ENCODE measurements at places on chromosomes 12 and 14. TPM values are rescaled to one million over a fixed set of nuclear protein-coding genes. Genes with fewer than 3 reads are reported as not detected.

The TSHR gene
- total RNA-seq = not detected

The ENDOU gene
- total RNA-seq = 0.49 TPM

The TMEM179 gene
- 1.4 TPM for total RNA-seq

DNA sequence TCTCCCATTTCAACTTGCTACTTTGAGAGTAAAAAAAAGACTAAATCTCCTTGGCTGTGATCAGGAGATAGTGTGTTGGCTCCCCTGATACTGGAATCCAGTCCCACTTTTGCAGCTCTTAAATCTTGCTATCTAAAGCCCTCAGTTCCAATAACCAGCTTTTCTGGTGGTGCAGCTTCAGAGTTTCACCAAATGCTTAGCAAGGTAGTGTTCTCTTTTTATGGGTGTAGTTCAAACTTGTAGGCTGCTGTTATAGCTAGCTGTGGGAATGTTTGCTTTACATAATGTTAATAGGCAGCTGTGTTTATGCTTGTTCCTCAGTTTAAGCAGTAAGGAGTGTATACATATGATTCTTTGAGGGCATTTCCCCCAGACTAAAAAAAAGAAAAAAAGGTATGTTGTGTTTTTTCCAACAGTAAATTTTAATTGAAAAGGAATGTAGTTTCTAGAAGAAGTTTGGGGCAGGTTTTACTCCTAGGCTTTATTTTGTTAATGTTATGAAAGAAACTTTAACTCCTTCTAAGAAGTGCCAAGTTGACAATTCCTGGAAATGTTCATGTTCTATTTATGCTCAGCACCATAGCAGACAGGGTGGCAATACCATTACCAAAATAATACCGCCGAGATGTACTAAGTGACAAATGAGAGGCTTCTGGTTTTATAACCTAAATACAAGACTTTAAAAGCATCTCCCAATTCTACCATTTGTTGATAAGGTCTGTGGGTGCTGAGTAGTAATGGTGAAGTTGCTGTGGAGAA lies 12.1 kb downstream of the CRADD start:
- no peaks in the 10 kb centered on the region for H3K4me1 ChIP-seq
- no peaks in the 10 kb centered on the region for H3K36me3 ChIP-seq
- no peak for DNase-seq
- H3K27me3 ChIP-seq = no peaks in the 10 kb centered on the region
- H3K27ac ChIP-seq = peak overlapping the region; percentile 67

- DNase-seq = no peak
- H3K27me3 ChIP-seq = no peaks in the 10 kb centered on the region
- no peak overlapping the region for H3K27ac ChIP-seq
- no peak overlapping the region for H3K4me3 ChIP-seq
- no peaks in the 10 kb centered on the region for H3K4me1 ChIP-seq
- H3K36me3 ChIP-seq = no peaks in the 10 kb centered on the region
Measured at GRCh38 chr12:12460935-12461922, 101.4 kb downstream of the DUSP16 start.

GRCh38 chr14:20769421-20769820 lies 1.2 kb downstream of the EDDM3B start:
- no peaks in the 10 kb centered on the region for H3K4me1 ChIP-seq
- DNase-seq = no peak
- H3K27me3 ChIP-seq = no peaks in the 10 kb centered on the region
- H3K27ac ChIP-seq = no peak overlapping the region
- H3K36me3 ChIP-seq = no peaks in the 10 kb centered on the region

- H3K27me3 ChIP-seq = no peaks in the 10 kb centered on the region
- no peaks in the 10 kb centered on the region for H3K4me1 ChIP-seq
- no peak overlapping the region for H3K4me3 ChIP-seq
- H3K36me3 ChIP-seq = no peaks in the 10 kb centered on the region
- DNase-seq = no peak
Measured at GRCh38 chr12:96501133-96501761, 11.9 kb downstream of the CFAP54 start.

DNA sequence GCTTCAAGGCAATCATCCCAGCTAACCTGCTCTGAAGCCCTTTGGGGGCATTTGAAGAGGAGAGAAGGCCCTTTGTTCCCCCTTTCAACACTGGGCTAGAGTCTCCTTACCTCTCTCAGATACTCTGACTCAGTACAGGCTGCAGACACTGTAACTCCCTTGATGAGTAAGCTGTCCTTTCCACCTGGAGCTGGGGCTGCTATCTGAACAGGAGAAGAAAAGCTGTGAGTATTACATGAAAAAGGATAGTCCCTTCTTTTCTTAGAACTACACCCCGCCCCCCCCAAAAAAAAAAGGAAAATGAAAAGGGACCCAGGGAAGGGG lies 186.6 kb upstream of the PLEKHG7 start:
- H3K27ac ChIP-seq = no peak overlapping the region
- no peaks in the 10 kb centered on the region for H3K36me3 ChIP-seq
- H3K4me1 ChIP-seq = no peaks in the 10 kb centered on the region

Data from sigmoid colon (tissue), 7 donors.